ENCODE measurements at places on chromosomes 4 and X.

GRCh38 chrX:40300286-40300890 is 202.6 kb upstream of the BCOR start:
- DNase-seq = no peak

GRCh38 chr4:33104273-33104672 is 2384.1 kb downstream of the PCDH7 start:
- no peak for DNase-seq

DNA sequence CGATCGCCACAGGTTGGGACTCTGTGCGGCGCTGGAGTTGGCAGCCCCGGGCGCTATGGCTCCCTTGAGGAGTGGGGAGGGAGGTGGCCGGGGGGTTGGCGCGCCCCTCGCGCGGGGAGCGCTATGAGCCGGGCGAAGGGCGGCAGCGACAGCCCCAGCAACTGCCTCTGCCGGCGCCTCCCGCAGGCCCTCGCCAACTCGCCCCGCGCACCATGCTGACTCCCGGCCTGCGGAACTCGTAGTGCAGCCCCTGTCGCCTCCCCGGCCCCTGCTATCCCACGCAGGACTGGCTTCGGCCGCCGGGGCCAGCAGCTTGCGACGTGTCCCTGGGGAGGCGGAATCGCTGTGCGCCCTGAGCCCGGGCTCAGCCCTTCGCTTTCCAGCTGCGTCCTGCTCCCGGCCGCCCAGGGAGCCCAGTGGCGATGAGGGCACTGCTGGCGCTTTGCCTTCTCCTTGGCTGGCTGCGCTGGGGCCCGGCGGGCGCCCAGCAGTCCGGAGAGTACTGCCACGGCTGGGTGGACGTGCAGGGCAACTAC is 415 bp downstream of the SHISA3 start:
- DNase-seq = no peak

DNA sequence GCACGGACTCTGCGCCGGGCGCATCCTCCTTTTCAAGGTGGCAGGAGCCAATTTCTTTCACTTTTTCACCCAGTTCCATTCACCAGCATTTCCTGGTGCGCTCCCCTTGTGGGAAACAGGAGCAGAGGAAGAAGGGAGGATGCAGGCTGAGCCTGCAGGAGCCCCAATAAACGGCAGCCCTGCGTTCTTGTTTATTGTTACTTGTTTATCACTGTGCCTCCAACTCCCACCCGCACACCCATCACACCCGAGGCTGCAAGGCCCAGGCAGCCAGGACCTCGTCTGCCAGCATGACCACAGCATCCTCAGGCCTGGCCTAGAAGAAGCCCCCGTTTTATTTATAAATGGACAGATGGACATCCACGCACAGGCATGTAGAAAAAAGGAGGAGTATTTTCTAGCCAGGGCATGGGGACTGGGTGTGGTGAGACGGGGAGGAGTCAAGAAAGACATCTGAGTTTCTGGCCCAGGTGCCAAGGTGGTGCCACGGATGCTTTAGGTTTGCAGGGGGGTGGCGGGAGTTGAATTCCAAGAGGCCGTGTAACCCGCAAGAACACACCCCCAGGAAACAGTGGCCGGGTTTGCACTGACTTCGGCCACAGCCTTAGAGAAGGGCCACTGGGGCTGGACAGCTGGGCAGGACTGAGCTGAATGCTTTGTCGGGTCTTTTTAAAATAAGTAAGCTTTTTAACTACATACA is 51.7 kb downstream of the JAKMIP1 start:
- no peak for DNase-seq

DNA sequence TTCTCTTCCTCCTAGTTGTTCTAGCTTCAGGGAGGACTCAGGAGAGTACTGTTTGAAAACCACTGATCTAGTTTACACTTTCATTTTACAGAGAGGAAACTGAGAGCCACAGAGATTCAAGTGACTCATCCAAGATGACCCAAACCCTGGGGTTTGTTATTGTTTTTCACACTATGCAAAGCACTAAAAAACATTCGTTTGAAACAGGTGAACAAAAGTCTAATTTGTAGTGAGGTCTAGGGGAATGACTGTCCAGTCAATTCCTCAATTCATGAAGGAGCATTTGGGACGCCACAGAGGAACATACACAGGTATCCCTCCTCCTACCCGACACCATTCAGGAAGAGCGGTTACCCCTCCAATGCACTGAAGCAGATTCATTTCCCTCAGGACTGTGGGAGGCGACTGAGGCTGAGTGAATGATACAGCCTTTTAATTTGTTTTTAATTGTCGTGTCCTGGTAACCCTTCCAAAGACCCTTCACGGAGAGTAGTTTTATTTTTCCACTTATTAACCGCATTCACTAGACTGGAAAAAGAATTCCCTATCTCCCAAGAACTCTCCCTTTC is 30.3 kb downstream of the TLR10 start:
- no peak for DNase-seq

DNA sequence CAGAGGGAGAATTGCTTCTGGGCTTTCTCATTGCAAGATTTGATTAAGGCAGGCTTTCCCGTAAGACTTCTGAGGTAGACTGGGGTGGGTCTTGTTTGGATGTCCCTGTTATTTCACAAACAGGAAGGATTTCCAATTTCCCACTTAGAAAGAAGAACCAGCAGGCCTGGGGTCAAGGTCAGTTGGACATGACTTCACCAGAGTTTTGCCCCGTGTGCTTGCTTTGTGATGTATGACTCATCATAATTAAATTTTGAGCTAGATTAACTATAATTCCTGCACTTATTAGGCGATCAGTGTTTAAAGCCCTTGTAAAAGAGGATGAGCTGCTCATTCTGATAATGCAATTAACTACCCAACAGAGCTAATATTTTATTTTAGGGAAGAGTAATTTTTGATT is 32.8 kb upstream of the ARHGAP36 start:
- DNase-seq = no peak

DNA sequence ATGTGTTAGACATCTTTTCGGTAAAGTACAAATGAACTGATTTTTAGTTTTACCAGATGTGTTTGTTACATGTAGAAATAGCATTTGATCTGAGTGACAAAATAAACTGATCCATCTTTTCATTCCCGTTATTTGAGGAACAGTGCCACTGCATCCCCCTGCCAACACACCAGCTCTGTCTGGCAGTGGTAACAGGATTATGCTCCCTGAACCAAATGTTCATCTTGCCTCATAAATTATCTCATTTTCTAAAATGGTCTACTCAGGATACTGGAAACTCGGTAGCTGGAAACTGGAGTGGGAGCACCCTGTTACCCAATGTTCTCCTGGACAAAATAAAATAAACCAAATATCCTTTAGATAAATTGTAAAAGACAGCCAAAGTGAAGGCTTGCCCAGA is 171.6 kb downstream of the FAT4 start:
- no peak for DNase-seq

DNA sequence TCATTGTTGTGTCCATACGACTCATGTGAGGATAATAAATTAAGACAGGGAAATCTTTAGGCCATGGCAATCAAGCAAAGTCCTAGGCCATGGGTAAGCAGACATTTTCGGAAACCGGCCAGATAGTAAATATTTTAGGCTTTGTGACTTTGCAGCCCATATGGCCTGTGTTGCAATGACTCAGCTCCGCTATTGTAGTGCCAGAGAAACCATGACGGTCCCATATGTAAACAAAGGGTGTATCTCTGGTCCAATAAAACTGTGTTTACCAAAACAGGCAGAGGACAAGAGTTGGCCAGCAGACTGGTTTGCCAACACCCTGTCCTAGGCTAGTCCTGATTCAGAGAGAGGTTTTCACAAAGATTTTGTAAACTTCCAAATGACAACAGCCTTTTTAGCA is 5.0 kb downstream of the FAM114A1 start:
- no peak for DNase-seq

GRCh38 chrX:12790885-12791256 is 341 bp upstream of the PRPS2 start:
- DNase-seq = peak; percentile 4

GRCh38 chrX:11399489-11400094 is 106.4 kb downstream of the AMELX start:
- no peak for DNase-seq

DNA sequence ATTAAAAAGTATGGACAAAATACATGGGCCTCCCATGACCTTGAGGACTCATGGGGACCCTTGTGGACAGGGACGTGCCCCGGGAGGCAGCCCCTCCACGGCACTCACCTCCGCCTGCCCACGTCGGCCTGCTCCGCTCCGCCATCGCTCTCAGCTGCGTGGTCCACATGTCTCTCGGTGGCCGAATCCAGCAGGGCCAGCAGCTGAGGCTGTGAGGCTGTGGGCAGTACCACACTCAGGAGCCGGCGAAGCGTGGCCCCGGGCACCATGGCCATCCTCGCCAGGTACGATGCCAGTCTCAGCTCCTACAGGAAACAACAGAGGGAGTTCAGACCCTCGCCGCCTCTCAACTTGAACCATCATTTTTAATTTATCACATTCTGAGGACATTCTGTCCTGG is 140.0 kb downstream of the EVC2 start:
- DNase-seq = no peak

GRCh38 chrX:18410038-18410437 is 15.4 kb upstream of the CDKL5 start:
- no peak for DNase-seq

- DNase-seq = no peak
Observed at GRCh38 chr4:68162196-68162595, 32.5 kb upstream of the TMPRSS11F start.

DNA sequence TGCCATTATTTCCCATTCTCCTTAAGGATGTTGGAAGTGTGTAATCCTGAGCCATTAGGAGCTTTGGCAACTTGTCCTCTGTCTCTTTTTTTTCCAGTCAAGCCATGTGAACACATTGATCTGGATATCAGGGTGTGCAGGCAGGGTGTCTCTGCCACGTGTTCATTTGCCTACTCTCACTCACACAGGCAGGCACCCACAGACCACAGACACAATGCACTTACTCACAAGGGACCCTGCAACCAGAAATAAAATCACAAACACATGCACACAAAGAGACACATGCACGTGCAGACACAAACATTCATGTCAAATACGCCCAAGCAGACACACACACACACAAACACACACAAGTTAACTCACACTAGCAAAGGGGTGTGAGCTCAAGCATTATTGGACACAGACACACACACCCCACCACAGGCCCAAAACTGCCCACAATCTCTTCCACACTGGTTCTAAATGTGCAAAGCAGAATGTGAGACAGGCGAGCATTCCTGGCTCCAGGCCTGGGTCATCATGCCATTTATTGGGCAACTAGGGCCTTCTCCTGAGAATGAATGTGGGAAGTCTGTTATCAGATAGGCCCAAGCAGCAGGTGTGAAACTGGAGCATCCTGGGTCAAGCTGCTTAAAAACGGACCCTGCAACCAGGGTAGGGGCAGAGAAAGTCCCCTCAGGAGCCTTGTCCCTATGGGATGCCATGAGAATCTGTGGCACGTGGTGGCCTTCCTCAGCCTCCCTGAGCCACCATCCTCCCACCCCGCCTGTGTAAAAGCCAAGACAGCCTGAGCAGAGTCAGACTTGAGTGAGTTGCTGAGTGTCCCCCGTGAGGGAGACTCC is 63.4 kb downstream of the NBDY start:
- peak; percentile 14 for DNase-seq

DNA sequence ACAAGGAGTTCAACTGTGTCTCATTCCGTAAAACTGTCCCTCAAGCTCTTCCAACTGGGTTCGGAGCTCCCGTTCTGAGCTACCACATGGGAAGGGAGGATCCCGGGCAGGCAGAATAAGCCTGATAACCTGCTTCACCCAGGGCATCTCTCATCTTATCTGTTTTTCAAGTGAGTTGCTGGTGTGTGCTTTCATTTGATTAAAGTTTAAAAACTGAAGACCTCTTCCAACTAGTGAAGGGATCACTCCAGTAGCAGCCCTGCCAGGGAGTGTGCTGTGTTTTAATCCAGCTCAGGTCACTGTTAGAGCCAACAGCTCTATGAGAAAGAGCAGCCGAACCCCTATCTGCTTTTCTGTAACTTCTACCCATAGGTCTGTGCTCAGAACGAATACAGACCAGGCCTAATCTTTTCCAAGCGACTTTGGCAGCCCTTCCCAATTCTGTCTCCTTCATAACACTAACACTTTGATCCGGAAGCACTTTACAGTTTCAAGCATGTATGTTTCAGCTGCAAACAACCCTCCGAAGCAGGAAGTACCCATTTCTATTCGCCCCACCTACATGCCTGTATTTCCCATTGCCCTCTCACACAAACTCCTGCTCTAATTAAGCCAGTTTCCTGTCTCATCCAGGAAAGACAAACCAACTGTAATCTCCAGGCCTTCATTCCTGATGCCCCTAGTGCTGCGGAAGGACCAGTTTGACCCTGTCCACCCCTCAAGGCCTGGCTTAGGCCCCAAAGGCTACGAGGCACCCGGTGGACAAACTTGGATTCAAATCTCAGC is 60.9 kb downstream of the IRF2 start:
- DNase-seq = no peak

DNA sequence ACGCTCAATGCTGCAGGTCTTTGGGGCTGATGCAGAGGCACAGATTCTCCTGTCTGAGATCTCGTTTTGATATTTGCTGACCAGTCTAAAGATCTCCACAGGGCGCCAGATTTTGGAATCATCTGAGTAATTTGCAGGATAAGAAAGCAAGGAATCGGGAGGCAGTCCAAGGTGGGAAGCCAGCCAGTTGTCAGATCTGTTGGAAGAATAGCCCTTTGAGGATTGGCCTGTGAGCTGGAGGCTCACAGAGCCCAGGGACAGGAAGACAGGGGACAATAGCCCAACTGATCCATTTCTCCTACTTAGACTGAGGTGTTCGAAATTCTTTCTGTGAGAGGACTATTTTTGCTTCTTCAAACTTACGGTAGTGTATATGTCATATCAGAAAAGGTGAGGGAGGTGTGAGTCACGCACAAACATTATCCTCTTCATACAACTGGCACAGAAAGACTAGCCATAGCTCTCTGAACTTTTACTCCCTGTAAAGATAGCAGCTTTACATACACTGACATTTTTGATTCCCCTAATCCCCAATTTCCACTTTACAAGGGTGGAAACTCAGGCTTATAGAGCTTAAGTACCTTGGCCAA is 8.8 kb downstream of the DIPK2B start:
- peak; percentile 79 for DNase-seq

GRCh38 chr4:25578432-25578831 is 77.2 kb upstream of the SLC34A2 start:
- no peak for DNase-seq

DNA sequence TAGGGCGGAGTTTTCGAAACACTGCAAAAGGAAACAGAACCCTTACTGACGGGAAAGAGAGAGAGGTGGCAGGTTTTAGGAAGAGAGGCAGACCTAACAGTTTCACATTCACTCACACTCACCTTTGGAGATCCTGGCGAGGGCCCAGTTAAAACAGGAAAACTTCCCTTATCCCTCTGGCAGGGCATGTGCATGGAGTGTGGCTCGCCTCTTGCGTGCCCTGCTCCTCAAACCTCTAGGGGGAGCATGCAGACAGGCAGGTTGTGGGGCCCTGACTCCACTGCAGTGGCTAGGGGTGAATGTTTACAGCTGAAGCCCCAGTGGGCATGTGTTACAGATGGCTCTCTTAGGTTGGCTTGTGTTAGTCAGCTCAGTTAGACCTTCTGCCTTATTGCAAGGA is 451.5 kb downstream of the UBE2NL start:
- no peak for DNase-seq

GRCh38 chr4:52195869-52196268 is 144.8 kb downstream of the SPATA18 start:
- DNase-seq = no peak
